AG08396 (cell line): ENCODE measurements at places on chromosomes 1 and 21.
A peak's percentile ranks its signal among the peaks of the same experiment; 100 is the strongest.

DNA sequence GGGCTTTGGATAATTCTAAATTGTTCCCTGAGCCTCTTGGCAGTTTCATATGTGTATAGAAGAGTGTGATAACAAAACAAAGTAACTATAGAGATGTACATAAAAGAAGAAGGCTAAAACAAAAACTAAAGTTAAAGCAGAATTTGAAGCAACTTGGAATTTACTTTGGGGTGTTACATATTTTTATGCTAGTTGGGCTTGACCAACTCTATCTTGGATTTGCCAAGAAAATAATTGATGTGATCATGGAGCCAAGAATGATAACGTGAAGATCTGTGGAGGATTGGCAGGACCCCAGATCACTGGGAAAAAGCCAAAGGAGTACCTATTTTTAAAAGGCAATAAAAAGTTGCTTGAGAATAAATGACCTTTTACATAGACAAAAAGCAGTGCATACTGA lies 206.9 kb downstream of the LMO4 start:
- no peak for DNase-seq

- no peak for DNase-seq
These were observed 78.9 kb upstream of the AK4 start for GRCh38 chr1:65069011-65069565.

- DNase-seq = no peak
These were observed 78.4 kb downstream of the AK5 start for GRCh38 chr1:77360256-77360655.

DNA sequence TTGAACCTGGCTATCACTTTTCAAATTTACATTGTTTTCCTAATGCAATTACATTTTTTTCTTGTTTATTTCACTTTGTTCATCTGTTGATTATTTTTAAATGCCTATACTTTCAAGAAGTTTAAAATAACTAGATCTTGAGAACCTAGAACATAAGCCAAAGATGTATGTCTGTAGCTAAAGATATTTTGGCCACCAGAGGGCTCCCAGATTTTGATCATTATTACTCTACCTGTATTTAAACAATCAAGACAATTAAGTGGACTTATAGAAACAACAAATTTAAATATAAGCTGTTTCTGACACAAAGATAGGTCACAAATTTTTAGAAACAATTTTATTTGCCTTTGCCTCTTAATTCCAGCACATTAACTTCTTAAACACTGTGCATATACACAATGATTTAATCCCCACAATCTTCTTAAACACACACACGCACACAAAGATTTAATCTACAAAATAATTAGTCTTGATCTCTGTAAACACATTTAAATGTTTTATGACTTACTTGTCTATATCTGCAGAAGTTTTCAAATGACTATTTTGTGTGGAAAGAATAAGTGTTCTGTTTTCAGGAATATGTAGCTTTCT lies 380.0 kb downstream of the DSCAM start:
- no peak for DNase-seq

DNA sequence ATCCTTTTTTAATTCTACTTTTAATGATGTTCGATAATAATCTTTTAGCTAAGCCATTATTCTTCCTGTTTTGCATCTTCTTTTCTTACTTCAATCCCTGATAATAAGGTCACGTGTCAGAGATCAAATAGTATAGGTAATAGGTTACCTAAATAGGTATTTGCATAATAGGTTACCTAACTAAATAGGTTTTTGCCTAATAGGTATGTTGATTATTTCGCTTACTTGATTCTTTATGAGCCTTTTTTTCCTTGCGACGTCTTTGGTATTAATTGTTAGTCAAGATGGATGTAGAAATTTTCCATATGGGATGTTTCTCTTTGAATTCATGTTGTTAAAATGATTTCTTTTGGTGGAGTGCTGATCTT lies 2.5 kb downstream of the GGPS1 start:
- DNase-seq = no peak

DNA sequence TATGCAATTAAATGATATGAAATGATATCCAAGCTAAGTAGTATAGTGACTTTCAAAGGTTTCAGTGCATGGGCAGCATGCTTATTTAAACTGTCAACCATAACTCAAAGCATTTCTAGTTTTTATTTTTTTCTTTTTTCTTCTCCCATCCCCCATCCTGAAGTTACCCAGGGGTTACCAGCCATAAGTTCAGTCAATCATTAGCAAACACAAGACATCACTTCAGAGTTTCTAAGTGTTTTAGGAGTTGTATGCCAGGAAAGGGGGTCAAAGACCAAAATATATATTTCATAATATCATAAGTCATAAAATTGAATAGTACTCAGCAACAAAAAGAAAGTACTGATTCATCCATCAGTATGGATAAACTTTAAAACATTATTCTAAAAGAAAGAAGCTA lies 28.7 kb downstream of the DHX9 start:
- no peak for DNase-seq

GRCh38 chr1:20197329-20197791 lies 11.0 kb upstream of the PLA2G2C start:
- DNase-seq = no peak

DNA sequence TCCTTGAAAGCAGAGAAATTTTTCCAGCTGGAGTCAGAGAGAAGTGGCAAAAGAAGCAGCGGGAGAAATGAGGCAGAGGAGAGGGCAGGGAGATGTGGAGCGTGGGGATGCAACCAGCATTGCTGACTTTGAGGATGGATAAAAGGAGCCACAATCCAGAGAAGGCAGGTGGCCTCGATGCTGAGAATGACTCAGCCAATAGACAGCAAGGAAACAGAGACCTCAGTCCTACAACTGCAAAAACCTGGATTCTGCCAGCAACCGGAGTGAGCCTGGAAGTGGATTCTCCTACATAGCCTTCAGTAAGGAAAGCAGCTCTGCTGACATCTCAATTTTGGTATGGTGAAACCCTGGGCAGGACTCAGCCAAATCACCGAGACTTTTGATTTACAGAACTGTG lies 128.9 kb upstream of the ATP1B1 start:
- DNase-seq = no peak

DNA sequence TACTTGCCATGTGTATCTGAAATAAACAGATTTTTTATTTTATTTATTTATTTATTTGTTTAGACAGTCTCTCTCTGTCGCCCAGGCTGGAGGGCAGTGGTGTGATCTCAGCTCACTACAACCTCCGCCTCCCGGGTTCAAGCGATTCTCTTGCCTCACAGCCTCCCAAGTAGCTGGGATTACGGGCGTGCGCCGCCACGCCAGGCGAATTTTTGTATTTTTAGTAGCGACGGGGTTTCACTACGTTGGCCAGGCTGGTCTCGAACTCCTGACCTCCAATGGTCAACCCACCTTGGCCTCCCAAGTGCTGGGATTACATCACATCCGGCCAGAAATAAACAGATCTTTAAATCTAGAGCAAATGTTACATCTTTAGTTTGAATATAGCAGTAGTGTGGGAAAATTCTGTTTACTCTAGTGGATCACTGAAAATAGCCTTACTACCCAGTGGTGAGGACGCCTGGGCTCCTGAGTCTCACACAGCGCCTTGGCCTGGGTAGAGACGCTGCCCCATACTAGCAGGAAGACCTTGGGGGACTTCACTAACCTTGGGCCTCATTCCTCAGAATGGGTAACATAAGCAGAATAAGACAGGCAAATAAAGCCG lies 709 bp downstream of the GART start:
- DNase-seq = no peak

DNA sequence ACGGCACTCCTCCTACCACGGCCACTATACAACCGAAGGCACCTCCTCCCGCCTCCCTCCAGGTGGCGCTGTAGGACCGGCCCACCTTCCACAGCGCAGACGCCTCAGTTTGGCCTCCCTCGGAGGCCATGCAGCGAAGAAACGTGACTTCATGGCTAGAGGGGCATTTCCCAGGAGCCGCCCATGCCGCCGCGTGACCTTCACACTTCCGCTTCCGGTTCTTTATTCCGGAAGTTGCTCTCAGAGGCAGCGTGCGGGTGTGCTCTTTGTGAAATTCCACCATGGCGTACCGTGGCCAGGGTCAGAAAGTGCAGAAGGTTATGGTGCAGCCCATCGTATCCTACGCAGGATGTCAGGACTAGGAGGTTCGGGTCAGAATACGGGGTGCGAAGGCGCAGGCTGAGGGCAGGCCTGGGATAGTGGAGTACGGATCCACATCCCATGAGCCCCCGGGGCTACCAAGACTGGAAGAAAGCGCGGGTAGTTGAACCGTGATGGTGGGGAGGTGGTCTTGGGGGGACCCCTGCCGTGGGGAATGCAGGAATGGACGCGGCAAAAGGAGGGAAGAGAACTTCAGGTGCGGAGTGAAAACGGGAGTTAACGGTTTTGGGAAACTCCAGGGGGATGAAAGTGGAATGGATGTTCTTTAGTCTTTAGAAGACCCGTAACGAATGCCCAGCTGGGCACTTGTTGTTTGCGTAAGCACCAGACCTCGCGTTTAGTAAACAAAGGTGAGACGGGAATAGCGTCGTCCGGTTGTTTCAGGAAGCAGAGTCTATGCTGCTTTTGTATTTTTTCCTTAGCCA lies at the start of gene SNRPE:
TSS of gene SNRPE (plus strand) at position 221 of the 806 bp plus-strand sequence. CDS start at position 282, 61 bp downstream.
- peak; percentile 94 for DNase-seq

GRCh38 chr1:11466416-11466815 lies 12.5 kb upstream of the DISP3 start:
- no peak for DNase-seq
